Activated CD4-positive, CD25-positive, alpha-beta regulatory T cell treated with anti-CD3 and anti-CD28 coated beads, Interleukin-2, amount 50 U/mL, for 16 hours (primary cell): ENCODE measurements at places on chromosomes 7 and 10.
A peak's percentile ranks its signal among the peaks of the same experiment; 100 is the strongest.

DNA sequence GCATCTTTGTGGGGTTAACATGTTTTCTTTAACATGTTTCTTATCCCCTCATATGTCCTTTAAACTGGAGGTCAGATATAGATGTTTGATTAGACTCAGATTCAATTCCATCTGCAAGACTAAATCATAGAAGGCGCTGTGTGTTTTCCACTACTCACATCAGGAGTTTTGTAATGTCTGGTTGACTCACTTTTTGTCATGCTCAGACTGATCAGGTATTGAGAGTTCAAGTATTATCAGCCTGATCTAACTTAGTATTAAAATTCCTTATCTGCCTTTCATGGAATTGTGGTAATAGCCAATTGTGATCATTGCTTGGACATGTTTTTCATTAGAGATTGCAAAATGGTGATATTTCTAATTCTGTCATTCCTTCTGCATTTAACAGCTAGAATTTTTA is 30.2 kb downstream of the ENTPD7 start:
- no peak for DNase-seq

GRCh38 chr10:103455235-103455634 is 3.1 kb upstream of the CALHM2 start:
- DNase-seq, result no peak

DNA sequence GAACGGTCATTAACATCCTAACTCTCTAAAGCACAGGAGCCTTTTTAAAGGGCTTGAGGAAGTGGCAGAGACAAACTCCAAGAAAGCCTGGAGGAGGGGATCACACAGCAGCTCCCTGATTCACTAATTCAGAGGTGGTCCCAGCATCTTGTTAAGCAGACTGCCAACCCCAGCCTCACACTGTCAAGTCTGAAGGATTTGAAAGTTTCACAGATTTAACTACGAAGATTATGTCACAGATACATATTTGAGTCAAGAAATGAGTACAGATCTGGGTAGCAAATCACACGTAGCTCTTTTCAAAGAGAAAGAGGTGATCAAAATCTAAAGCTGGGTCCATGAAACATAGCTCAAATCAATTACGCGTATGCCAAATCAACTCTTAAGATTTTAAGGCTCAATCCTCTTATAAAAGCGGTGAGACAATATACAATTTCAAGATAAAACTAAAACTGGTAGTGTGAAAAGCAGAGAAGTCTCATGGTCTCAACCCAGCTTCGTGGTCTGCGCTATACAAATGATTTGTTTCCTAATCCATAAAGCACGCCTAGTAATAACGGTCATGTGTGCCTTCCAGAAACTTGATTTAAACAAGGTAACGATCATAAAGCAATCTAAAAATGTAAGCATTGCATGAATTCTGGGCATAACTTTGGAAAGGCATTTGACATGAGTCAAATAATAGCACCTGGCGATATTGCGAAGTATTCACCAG is 229.9 kb upstream of the MKLN1 start:
- DNase-seq, result no peak

DNA sequence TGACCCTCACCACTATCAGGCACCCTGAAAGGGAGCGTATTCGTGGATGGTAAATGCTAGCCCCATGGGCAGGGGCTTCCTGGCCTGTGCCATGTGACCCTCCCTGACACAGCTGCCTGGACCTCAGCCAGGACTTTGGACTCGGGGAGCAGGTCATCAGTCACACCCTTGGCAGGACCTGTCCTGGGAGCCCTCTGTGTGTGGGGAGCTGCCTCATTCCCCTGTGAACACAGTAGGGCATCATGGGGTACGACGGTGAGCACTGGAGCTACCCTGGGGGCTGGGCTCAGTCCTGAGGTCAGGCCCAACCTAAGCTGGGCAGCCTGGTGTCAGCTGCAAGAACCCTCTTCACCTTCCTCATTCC is 129.3 kb upstream of the FAM20C start:
- DNase-seq, result no peak

- no peak for DNase-seq
Observed at GRCh38 chr7:79933144-79933543, 201.5 kb upstream of the GNAI1 start.

DNA sequence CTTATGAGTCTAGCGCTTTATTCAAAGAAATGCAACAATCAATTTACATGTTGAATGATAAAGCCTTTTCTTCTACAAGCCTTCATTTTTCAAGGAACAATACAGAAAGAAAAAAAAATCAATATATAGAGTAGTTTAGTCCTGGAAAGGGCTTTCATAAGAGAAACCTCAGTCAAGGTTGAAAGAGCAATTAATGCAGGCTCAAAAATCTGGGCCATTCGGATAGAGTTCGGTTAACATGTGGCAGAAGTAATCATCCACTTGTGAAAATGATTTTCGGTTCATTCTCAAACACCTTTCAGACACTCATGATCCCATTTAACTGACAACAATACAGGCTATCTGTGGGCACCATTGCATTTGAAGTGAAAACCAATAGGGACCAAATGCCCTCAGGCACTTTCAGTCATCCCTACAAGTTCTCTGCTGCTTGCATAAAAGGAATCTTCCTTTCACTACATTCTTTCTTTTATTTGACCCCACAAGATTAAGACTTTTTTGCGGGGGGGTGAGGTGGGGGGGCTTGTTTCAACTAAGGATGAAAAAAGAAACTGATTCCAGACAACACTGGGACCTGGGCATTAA is 177.9 kb downstream of the RNF133 start:
- DNase-seq, result no peak

DNA sequence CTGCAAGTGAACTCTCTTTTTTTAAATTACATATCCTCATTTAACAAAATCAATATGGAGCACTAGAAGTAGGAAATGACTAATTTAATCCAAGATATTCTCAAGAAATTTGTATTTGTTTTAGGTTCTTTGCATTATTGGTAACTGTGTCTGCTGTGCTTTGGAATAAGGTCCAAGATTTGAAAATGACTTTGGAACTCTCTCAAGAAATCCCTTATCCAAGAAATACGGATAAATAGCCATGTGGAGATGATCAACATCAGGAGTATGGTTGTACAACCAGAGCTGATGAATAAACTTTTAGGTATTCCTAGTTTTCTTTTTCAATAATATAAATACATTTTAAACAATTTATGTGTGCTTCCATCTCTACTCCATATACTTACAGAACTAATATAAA is 279.9 kb upstream of the SEMA3C start:
- no peak for DNase-seq

DNA sequence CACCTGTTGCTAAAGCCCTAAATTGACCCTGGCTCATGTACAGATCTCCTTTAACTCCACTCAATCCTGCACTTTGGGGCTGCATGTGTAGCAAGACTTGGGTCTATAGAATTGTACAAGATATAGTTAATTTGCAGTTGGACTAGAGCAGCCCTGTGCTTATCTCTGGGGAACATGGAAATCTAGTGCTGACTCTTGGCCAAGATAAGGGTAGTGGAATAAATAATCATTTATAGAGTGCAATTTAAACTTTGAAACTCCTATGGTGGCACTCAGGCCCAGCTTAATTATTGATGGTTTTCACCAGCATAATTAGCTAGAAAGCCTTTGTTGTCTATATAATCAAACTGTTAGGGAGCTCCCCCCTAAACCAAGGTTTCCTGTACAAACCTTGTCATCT is 39.2 kb upstream of the MBL2 start:
- no peak for DNase-seq

GRCh38 chr10:23556727-23557440 is 118.0 kb downstream of the OTUD1 start:
- DNase-seq, result no peak

- no peak for DNase-seq
Observed at GRCh38 chr7:29839302-29839701, 33.0 kb downstream of the WIPF3 start.

DNA sequence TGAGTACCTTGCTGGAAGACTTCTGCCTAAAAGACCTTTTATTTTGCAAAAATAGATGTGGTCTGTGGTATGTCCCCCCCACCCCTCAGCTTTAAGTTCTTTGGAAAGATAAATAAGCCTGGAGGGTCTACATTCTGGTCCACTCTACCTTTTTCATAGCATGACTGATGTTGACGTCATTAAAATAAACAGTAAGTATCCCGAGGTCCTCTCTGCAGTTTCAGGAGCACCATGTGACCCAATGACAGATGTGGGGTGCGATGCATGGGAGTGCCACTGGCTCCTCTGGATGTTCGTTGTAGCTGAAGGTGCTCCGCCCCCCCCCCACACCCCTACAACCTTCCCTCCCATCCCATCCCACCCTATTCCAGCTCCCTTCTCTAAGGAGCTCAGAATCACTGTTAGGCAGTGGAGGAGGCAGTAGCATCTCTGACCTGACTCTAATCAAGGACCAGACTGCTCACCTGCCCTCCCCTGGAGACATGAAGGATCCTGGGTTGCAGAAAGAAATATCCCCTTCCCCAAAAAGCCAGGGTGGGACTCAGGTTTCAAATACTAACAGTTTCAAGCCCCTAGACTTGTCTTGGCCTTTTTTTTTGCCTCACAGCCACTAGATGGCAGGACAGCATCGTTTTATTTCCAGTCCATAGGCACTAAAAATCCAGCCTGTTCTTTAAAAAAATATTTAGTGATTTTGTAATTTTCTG is 25.1 kb downstream of the CASP7 start:
- DNase-seq, result no peak

DNA sequence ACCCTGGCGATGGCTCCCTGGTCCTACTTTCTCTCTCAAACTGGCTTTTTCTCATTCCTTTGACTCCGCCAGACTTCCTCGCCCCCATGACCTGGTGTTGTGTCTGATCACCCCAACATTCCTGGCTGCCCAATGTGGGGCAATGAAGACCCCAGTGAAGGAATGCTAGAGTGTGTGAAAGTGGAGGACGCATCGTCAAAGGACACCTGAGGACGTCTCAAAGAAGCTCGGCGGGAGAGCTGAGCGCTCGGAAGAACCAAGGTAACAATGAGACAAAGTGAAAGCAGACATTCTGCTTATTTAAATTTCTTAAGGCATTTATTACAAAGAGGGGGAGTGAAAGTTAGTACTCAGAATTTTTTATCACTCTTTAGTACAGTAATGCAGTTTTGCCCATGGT is 31.7 kb upstream of the AKR1C2 start:
- DNase-seq, result no peak

GRCh38 chr10:35326466-35327235 is 9.7 kb upstream of the CCNY start:
- DNase-seq, result no peak

DNA sequence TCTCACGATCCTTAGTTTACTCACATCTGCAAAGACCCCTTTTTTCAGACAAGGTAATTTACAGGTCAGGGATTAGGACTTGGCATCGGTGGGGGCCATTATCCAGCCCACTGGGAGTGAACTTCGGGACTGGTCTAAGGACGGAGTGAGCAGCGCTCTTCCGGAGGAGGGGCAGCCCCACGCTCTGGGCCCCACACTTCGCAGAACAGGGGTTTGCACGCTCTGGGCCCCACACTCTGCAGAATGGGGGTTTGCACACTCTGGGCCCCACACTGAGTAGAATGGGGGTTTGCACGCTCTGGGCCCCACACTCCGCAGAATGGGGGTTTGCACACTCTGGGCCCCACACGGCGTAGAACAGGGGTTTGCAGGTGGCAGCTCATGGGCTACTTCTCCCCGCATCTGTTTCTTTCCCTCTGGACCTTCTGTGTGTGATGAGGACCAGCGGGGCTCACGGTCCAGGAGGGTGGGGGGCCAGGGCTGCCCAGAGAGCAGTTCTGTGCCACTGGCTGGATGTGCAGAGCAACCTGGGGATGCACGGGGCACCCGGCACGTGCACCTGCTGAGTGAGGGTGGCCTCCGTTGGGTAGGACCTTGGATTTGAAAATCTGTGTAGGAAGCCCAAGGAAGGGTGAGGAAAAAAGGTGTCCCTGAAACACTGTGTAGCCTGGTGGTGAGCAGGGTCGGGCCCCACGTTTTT is 134.8 kb downstream of the WDR37 start:
- DNase-seq, result no peak

DNA sequence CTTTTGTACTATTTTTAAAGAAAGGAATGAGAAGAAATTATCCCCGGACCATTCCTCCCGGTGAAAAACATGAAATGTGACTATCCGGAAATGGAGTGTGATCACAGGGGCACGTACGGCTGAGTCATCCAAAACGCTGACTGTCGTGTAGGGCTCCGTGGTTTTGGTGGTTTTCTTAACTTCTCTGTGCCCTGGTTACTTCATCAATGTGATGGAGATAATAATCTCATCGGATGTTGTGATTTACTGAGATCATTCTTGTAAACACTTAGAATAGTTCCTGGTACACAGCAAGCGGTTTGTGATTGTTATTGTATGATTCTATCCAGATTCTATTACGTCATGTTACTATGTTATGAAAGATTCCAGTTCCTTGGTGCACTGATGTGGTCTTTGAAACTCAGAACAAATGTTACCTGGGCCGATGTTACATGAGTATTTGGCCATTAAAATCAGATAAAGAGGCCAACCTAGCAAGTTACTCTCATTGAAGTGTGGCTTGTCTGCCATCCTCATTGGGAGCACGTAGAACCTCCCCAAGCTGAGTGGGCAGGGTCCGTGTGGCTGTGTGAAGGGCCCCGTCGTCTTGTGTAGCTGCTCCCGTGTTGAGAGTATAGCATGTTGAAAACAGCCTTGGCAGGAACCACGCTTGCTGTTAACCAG is 99.5 kb downstream of the CAMK1D start:
- peak; percentile 58 for DNase-seq

DNA sequence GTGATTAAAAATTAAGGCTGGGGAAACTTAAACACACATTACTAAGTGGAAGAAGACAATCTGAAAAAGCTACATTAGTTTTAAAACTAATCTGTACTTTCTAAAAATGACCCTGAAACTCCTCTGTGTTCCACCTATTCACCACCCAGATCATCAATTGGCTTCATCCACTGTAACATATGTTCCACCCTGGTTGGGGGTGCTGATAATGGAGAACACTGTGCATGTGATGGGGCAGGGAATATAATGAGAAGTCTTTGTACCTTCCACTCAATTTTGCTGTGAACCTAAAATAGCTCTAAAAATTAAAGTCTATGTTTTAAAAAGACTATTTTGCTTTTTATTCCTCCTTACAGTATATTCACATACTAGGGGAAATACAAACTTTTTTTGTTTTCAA is 132.7 kb downstream of the CNOT4 start:
- DNase-seq, result no peak

GRCh38 chr10:110459600-110459999 is 38.1 kb upstream of the DUSP5 start:
- no peak for DNase-seq

DNA sequence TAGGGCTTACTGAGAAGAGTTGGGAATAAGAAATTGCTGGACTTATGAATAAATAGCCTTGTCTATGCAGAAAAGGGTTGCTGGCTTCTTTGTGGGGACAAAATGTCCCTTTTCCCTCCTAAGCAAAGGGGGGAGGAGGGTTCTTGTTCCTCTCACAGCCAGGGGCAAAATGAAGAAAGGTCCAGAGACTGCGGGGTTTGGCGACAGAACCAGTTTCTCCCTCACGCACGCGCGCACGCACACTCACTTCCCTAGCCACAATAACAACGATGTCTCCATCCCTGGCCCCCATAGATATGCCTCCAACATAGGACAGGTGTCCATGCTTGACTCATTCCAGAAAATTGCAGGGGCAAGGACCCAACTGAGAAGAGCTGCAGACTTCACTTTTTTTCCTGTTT is 3.3 kb downstream of the ZMIZ1 start:
- DNase-seq, result no peak

GRCh38 chr10:132138133-132138532 is 48.6 kb upstream of the DPYSL4 start:
- DNase-seq, result no peak
